ENCODE measurements at places on chromosomes 13 and 19.

GRCh38 chr19:289651-290371 is 1.4 kb downstream of the PLPP2 start:
- DNase-seq, result no peak

- DNase-seq, result no peak
Observed at GRCh38 chr13:33645591-33646554, 172.1 kb upstream of the RFC3 start.

DNA sequence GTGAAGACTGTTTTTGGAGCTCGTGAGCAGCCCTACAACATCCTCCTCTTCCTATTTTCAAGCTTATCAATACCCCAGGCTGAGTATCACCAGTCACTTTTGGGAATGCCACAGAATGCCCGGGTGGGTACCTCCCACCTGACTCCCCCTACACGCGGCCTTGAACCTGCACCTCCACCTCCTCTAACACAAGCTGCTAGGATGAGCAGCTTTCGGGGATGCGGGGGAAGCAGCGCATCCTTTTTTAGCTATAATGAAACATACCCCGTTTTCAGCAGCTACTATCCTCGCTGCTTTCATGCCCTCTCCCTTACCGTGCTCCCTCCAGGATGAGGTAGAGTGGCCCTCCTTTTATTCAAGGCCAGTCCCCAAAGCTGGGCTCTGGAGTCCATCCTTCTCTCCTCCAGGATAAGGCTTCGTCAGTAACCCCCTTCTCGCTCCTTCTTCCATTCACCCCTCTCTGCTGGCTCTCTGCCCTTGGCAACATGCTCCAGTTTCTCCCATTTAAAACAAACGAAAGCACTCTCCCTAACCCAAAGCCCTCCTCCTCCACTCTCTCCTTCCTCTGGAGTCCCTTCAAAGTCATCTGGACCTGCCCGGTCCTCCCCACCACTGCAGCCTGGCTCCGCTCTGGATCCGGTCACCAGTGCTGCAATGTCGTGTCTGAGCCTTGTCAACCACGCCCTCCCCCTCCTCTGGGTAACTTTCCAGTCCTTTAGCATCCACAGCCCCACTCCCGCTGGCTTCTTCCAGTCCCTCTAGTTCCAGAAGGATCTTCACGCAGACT is 55.3 kb downstream of the STK24 start:
- DNase-seq, result no peak

DNA sequence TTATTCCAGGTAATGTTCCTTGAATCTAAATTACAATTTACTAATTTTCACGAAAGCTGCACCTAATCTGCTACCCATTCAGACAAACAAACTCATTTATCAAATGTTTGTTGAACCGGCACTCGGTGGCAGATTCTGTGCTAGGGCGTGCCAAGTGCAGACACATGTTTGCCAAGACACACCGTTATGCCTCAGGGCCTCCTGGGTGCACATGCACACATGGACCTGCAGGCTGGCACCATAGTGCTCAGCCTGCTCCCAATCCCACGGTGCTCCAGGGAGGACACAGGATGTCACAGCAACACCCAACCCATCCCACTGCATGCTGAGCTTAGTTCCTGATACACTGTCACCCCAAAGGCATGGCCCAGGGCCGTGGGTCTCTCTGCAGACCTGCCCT is 7.7 kb downstream of the SCGB2B2 start:
- DNase-seq, result no peak

GRCh38 chr13:74136084-74136658 is 2.0 kb upstream of the KLF12 start:
- no peak for DNase-seq

- DNase-seq, result no peak
Observed at GRCh38 chr19:17489392-17490030, 19.2 kb downstream of the SLC27A1 start.

DNA sequence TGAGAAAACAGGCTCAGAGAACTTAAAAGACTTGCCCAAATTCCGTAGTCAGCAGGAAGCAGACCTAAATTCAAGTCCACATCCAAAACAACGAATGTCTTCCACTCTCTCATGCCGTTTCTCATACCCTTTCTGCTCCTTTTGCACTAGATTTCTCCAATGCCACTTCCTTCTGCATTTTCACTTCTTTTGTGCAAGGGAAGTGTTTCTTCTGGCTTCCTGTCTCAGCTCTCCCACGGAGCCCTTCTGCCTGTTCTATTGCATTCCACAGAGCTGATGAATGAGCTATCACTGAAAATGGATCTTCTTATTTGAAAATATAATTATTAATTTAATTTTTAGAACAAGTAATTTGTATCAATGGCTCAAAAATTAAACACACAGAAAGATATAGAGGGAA is 56.1 kb upstream of the STK24 start:
- DNase-seq, result no peak

DNA sequence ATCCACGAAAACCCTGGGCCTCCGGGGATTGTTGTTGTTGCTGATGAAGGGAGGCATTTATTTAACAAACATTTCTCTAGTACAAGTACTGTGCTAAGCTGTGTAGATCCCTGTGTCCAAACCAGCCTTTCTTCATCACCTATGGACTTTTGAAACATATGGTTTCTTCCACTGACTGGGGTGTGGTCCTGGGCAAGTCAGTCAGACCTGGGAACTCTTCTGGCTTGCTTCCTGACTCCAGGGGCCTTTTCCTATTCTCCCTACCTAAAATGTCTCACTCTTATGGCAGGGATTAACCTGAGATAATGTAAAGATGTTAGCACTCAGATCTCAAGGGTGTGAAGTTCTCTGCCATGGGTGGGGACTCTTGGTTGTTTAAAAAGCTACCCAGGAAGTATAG is 46.8 kb downstream of the EFNB2 start:
- no peak for DNase-seq

DNA sequence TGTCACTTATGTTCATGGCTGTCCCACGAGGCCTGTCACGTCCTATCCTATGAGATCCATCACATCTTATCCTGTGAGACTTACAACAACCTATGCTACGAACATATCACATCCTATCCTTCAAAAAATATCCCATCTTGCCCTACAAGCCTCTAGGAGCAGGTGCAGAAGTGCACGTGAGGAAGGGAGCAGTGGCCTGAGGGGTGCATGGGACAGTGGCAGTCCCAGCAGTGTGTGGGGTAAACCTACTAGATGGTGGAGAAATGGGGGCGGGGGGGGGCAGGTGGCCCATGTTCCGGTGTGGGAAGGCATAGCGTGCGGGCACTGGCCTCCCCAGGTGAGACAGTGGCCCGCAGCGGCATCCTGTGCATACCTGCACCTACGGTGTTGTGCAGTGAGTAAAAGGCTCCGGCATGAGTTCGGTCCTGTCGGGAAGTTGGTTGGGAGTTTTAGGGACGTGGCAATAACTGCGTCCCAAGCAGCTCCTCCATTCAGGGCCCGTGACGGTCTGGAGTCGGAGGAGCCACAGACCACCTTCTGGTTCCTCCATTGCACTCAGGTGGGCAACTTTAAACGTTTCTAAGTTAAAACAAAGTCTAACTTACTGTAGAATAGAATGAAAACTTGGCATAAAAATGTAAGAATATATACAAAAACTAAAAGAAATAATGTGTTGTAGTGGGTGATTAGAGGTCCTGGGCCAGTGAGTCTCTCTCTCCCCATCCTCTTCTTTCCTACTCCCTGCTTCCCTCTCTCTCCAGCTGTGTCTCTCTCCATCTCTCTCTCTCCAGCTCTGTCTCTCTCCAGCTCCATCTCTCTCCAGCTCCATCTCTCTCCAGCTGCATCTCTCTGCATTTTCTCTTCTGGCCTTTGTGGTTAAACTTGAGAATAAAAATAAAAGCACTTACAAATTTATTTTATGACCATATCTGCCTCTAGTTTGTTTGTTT is 42.1 kb downstream of the ATP11A start:
- no peak for DNase-seq

DNA sequence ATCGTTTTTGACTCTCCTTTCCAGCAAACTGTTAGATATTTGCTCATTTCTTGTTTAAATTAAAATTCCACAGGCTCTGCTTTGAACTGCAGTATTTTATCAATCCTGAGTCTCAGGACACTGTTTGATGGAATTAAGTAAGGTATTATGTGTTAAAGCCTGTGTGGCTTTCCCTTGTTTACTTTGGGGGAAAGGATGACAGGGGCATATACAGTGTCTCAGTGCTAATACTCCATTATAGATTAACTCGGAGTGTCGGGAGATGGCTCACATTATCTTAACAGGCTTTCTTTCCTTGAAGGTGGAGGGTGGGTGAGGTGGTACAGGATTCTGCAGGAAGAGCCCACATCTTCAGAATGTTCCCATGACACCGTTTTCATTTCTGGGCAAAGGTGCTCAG is 84.7 kb downstream of the SHISA2 start:
- no peak for DNase-seq

DNA sequence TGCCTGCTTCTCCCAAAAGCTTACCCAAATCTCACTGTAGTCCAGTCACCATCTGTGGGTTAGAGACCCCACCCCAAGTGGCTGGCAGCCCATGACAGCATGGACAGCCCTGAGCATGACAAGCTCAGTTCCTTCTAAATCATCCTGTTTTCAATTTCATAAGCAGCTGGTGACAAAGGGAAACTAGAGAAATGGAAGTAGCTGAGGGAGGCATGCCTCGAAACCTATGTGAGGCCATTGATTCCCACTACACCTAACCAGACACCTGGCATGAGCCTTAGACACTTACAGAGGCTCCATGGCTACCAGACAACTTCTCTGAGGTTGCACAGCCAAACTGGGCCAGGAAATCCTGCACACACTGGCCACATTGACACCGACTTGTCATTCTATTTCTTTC is 56.2 kb downstream of the ABCC4 start:
- DNase-seq, result no peak

DNA sequence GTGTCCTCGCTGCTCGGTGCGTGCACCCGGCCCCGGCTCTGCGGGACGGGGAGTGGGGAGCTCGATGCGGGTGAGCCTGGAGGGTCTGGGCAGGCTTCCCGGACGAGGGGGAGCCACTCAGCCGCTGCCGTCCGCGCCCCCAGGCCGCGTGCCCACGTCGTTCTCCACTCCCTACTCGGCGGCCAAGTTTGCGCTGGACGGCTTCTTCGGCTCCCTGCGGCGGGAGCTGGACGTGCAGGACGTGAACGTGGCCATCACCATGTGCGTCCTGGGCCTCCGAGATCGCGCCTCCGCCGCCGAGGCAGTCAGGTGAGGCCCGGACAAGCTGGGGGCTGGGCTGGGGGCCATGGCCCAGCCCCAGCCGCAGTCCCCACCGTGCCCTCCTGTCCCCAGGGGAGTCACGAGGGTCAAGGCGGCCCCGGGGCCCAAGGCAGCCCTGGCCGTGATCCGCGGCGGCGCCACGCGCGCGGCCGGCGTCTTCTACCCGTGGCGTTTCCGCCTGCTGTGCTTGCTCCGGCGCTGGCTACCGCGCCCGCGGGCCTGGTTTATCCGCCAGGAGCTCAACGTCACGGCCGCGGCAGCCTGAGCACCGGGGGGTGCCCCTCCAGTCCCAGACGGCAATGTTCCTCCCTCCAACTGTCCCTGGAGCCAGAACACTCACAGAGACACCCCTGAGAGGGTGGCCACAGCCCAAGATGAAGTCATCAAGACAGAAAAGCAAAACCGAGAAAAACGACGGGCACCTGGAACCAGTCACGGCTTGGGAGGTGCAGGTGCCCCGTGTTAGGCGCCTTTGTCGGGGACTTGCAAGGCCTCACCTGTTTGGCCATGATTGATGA is 2.5 kb upstream of the RPL36 start:
- no peak for DNase-seq
